ENCODE measurements at places on chromosomes 12 and 14.

- no peak for DNase-seq
Measured at GRCh38 chr12:115934046-115934445, 343.4 kb downstream of the MED13L start.

DNA sequence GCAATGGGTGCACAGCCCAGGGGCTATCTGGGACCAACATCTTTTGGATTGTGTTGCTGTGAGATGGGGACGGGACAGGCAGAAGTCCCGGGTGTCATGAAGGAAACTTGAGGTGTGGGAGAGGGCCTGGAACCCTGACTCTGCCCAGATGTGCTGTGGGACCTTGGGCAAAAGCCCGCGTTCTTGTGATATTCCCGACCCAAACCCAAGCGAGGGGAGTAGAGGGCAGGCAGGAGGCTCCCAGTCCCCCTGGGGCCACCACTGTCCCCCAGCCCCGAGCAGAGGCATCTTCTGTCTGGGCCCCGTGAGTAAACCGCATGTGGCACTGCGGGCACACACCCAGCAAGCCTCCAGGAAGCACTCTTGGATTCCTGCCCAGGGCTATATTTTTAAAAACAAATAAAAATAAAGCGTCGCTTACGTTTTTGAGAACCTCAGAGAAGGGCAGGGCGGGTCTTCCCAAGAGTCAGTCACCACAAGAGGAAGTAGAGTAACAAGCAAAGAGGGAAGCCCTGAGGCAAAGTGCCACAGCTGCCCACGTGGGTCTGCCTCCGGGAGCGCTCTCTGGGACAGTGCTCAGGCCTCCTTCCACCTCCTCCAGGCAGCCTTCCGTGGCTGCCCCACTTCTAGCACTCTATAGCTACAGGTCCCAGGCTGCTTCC, 39.5 kb downstream of the BEGAIN start:
- DNase-seq: peak; percentile 97

DNA sequence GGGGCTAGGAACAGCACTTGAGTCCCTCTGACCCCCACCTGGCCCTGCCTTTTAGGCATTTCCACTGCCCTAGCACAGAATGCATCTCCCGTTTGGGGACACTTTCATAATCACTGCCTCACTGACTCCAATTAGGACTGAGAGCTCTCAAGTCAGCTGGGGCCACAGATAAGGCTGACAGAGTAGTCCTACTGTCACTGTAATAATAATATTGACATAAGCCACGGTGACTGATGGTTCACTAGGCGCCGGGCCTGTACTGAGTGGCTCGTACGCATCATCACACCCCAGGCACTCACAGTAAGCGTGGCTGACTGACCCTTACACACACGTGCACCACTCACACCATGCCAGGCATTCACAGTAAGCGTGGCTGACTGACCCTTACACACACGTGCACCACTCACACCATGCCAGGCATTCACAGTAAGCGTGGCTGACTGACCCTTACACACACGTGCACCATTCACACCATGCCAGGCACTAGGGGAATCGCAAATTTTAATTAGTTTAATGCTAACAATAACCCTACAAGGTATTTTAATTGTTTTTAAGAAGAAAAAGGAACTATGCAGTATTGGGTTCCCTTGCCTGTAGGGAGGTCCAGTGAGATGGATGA, 87.7 kb downstream of the CHGA start:
- no peak for DNase-seq

GRCh38 chr12:51823875-51824565, 24.5 kb downstream of the FIGNL2 start:
- peak; percentile 83 for DNase-seq

- DNase-seq: no peak
Measured at GRCh38 chr12:91922674-91923073, 223.0 kb downstream of the BTG1 start.

- peak; percentile 54 for DNase-seq
Measured at GRCh38 chr14:94021001-94021400, 5.1 kb upstream of the OTUB2 start.

GRCh38 chr14:22838631-22839041, 2.3 kb downstream of the MMP14 start:
- no peak for DNase-seq
